ENCODE measurements at places on chromosomes 3 and 15. TPM values are rescaled to one million over a fixed set of nuclear protein-coding genes. Genes with fewer than 3 reads are reported as not detected.

The NTRK3 gene
- total RNA-seq, result 0.10 TPM

DNA sequence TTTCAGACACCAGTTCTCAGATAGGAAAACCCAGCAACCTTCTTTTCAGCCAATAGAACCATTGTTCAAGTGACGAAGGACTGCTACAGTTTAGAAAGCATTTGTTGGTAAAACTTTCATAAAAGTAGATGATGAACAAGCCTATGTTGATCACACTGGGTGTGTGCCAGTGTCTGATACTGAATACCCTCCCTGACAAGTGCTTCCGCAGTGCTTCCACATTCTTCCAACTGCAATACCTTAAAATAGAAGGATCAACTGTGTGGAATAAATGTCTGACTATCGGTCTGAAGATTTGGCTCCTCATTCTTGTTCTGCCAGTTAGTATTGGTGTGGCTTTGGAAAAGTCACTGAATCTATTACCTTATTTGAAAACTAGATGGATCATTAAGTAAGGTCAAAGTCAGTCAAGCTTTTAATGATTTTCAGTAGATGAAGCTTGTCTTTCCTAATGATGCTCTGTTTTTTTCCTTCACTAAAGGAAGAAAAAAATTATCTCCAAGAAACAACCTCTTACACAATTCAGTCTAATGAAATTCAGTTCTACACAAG, 479.4 kb upstream of the CBLB start:
- DNase-seq, result no peak

DNA sequence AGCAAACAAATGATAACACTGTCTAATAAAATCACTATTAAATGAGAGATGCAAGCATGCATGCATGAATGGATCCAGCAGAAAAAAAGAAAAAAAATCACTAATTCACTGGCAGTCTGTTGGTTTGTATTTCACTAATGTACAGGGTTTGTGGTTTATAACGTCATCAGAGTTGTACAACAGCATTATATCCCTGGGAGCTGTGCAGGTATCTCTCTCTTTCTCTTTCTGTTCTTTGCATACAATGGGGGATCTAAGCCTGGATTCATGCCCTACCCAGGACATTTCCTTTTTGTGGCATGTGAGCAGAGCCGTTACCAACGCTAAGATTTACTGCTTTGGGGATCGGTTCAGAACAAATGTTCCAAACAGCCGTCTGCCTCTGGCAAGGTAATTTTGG, 229.5 kb downstream of the SOX2 start:
- DNase-seq, result peak; percentile 30

The SLC6A11 gene
- not detected for total RNA-seq

DNA sequence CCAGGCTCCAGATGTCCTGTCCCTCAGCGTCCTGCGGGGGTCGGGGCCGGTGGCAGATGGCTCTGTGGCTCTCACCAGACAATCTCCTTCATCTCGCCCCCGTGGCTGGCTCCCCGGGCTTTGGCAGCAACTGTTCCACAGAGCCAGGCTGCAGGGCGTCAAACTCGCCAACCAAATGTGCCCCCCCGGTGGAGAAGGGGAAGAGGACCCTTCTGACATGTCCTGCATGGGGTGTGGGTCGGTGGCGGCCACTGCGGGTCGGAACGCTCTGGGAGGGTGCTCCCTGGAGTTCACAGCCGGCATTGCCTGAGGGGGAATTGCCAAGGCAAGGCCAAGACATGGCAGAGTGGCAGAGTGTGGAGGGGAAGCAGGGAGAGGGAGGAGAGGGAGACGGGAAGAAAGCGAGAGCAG, 36.0 kb downstream of the BDH1 start:
- no peak for DNase-seq

GRCh38 chr3:151113343-151113742, 27.9 kb downstream of the MED12L start:
- DNase-seq, result no peak

GRCh38 chr3:126644615-126645014, 10.3 kb downstream of the TXNRD3 start:
- DNase-seq, result no peak

The CMSS1 gene
- 53.2 TPM for total RNA-seq

The CNTN3 gene
- 3.0 TPM for total RNA-seq

DNA sequence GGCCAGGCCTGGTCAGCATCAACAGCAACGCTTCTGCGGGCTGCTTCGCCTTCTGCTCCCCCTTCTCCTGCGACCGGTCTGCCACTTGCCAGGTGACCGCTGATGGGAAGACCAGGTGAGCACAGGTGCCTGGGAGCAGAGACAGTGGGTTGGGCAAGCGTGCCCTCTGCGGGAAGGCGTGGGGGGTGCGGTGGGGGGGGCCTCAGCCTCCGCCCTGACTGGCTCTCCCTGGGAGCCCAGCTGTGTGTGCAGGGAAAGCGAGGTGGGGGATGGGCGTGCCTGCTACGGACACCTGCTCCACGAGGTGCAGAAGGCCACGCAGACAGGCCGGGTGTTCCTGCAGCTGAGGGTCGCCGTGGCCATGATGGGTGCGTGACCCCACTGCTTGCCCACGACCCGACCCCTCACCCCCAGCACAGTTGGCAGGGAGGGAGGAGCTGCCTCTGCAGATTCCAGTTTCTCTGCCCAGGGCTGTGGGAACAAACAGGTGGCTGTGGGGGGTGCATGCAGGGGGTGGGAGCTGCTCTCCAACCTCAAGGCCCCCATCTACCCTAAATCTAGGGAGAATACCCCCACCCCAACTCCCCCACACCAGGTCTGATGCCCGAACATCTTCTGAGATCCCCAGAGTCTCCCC, 8.8 kb downstream of the STAB1 start:
- no peak for DNase-seq

GRCh38 chr15:89693696-89694095, 3.1 kb downstream of the WDR93 start:
- DNase-seq, result no peak

The NPAP1 gene
- not detected for total RNA-seq

The ZNF80 gene
- total RNA-seq, result not detected

GRCh38 chr3:23822559-23822958, 16.8 kb downstream of the UBE2E1 start:
- DNase-seq, result no peak

- no peak for DNase-seq
Observed at GRCh38 chr3:16227566-16227965, 37.2 kb downstream of the DPH3 start.

The BSN gene
- total RNA-seq, result 0.07 TPM

The RPUSD2 gene
- total RNA-seq, result 22.8 TPM

DNA sequence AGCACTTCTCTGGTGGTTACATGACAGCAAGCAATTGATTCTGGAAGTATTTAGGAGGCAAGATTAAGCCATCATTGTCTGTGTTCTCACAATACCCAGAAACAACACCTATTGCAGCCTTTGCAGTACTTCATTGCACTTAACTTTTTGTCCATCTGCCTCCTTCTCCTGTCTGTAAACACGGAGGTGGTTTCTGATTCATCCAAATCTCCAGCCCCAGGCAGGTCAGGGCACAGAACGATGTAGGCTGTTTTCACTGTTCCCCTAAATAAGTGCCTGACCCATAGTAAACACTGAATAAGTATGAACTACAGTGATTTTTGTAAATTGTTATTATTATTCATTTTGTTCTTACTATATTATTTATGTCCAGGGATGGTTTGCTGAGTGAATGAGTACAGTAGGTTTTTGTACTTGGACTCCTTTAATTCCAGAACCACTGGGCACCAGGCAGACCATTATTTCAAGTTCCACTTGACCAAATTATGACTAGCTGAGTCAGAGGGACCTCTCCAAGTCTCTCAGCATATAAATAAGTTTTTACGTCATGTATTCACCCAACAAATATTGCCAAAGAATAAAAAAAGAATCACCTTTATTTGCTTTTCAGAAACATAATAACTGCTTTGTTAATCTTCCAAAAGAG, 283.3 kb upstream of the TRIM42 start:
- no peak for DNase-seq

GRCh38 chr3:58723173-58723572, 56.6 kb upstream of the FAM3D start:
- no peak for DNase-seq

DNA sequence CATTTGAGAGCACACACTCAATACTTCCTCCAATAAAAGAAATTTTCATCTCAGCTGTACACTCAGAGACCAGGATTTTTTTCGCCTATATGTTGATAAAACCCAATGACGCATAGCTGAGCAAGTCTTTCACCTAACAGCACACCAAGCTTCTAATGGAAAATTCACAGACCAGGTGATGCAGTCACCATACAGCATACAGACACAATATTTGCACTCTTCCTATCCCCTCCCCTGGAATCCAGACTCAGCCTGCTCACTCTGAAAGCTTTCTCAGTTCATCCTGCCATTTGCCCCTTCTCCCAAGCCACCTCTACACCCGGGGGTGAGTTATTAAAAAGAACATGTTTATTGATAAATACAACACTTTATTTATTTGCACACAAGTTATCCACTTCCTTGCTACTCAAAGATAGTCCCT, 1.7 kb downstream of the TBC1D5 start:
- peak; percentile 78 for DNase-seq

The ENTPD3 gene
- not detected for total RNA-seq

GRCh38 chr15:60118626-60119025, 114.5 kb downstream of the FOXB1 start:
- DNase-seq, result no peak

DNA sequence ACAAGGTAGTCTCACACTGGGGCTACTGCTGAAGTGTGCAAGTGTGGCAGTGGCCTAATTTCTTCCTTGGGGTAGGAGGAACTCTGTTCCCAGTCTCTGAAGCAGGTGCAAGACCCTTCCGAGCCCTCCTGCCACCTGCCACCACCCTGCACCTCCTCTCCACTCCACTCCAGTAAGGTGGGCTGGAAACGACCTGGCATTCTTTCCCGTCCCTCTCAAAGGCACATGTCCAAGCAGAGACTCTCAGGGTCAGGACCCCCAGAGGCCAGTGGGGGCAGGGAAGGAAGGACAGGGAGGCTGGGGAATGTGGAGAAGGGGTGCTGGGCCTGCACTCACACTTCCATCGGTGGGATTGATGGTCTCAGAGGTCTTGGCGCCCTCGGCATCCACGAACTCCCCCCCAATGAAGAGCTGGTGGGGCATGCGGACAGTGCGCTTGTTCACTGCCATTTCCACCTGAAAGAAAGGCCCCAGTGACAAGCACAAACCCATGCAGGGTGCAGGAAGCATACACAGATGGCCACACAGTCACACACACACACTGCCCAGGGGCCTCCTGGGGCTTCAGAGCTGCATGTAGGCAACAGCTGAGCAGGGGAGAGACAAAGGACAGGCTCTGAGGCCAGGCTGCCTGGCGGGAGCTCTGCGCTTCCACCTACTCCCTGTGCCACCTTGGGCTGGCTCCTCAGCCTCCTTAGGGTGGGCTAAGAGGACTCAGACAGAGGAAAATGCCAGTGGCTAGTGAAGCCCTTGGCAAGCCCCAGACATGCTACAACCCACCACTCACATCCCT, 43.8 kb downstream of the ALDH1L1 start:
- no peak for DNase-seq

DNA sequence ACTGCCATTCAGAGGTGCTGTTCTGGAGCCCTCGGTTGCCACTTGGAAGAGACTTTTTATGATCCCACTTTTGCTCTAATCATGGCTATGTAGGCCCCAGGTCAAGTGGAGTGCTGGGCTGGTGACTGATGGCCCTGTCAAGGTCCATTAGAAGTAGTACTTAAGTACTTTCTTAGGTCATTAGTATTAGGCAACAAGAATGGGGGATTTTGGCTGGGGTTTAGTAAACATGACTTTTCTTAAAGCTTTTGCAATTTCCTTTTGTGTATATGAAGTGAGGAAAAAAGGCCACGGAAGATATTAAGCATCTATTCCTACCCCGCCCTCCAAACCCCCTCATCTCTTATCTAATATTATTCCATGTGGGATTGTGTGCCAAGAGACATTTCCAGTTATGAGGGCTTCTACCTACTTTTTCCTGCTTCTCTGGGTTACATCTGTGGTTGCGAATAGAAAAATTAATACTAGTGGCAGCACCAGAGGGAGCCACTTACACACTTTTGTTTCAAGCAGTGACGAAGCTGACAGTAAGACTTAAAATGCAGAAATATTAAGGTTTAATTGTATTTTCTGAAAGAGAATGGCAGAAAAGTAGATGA, 13.9 kb downstream of the NLGN1 start:
- peak; percentile 67 for DNase-seq

DNA sequence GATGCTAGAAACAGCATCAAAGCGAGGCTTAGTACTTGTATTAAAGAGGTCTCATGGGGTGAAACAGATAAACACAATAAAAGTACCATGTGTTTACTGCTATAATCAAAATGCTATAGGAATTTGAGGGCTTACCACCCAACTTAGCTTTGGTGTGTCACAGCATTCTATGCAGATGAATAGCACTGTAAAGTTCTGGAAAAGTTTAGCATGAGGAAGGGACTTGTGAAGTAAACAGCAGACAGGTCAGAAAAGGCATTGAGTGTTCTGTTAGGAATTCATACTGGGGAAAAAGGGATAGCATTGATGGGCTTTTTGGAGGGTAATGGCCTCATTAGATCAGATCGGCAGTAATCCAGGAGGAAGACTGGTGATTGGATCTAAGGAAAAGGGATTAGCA, 505.3 kb downstream of the NLGN1 start:
- no peak for DNase-seq

The AMT gene
- 0.58 TPM for total RNA-seq

GRCh38 chr3:44914936-44915335, 40.5 kb downstream of the TGM4 start:
- DNase-seq, result no peak

DNA sequence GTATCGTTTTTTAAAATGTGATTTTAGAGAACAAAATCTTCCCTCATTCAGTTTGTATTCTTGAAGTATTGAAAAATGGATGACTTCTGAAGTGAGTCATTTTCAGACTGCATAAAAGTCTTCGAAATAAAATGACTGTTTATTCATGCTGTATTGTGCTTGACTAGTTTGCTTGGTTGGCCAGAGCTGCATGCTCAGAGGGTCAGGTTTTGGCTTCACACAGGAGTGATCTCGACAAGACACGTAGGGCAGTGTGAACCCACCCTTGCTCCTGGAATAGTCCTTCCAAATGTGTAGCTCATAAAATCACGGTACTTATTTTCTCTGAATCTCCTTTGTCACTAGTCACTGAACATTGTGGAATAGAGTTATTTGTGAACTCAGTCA, 73.3 kb downstream of the FNDC3B start:
- DNase-seq, result no peak

DNA sequence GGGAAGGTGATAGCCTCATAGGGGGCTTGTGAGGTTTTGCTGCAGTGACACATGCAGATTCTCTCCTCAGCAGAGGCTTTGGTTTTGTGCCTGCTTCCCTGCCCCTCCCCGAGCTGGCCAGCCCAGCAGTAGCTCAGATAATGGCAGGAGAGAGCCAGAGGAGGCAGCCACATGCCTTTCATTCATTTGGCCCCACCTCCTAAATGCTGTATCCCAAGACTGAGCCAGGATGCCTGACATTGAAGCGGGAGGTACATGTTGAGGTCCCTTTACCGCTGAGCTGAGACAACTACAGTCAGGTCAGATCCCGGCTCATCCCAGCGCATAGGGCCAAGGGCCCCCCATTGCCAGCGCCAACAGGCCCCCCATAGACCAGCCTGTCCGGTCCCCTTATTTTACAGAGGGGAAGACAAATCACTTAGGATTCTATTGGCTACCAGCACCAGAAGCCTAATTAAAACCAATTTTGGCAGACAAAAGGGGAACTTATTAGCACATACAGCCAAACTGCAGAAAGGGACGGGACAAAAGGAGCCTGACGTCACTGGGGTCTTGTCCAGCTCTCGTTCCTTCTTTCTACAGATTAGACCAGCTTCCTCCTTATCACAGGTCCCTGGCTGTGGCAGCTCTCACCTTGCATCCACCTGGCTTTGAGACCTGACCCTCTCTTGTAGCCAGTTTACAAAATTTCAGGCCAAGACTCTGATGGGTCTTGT, 12.1 kb upstream of the POLG start:
- no peak for DNase-seq

The CCDC33 gene
- total RNA-seq, result not detected

The TAMM41 gene
- 11.7 TPM for total RNA-seq

- DNase-seq, result no peak
Observed at GRCh38 chr3:64306745-64307144, 81.5 kb upstream of the PRICKLE2 start.

The FXR1 gene
- total RNA-seq, result 162 TPM

All from HT1080 (cell line).